ENCODE measurements at places on chromosomes 6 and 20. TPM values are rescaled to one million over a fixed set of nuclear protein-coding genes. Genes with fewer than 3 reads are reported as not detected.

DNA sequence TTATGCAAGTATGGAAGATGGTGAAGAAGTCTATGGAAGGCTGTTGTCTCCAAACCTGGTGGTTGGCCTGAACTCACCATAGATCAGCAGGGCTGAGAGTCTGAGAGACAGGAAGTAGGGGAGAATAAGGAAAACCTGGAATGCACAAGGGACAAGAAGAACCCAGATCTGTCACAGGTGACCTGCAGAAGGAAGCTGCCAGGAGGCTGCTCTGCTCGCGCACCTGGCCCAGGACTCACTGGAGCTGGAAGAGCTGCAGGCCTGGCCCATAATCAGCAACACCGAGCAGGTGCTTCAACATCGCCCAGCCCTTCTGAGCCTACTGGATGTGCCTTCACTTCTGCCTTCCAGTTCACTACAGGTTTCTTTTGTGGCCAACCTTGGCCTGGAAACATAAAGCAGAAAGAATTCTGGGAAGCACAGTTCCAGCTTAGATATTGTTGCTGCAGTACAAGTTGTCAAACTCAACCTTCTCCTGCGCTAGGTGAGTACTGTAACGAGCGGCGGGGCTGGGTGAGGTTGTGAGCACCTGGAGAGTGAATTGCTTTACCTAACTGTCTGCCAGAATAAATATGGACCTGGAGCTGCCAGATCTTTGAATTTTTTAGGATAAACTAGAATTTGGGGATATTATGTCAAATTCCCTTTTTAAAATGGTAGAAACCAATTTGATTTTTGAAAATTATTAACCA lies 82.4 kb downstream of the CDH26 start:
- no peak for DNase-seq

DNA sequence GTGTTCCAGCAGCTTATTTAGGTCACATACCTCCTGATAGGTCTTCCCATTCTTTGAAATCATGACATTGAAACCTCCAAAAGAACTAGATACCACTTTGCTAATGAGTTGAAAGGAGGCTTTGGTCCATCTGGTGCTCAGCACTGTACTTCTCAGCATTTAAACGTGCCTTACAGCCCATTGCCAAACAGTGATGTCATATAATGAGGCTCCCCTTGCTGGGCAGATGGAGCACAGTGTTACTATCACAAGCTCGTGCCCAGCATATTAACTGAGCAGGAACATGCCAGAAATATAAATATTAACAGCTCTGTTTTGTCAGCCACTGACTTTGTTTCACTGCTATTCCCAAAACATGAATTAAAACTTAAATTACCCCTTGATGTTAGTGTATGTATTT lies 25.5 kb upstream of the MAPK13 start:
- no peak for DNase-seq

The OPRM1 gene
- not detected for total RNA-seq

GRCh38 chr20:10093087-10093591 lies 58.4 kb downstream of the ANKEF1 start:
- no peak for DNase-seq

The SNAP25 gene
- total RNA-seq, result not detected

DNA sequence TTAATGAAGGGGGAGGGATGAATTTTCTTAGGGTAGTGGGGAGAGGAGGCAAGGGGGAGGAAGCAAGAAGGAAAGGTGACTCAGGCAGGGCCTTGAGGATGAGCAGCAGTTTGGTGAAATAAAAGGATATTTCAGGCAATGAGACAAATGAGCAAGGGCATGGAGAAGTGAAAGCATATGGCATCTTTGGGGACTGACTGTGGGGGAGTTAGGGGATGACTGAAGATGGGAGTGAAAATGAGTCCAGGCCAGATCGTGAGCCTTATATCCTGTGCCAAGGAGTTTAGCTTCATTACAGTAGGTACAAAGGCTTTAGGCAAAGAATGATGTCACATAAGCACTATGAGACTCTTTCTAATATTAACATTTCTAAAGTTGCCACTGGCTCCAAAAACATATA lies 51.9 kb downstream of the ILRUN start:
- no peak for DNase-seq

DNA sequence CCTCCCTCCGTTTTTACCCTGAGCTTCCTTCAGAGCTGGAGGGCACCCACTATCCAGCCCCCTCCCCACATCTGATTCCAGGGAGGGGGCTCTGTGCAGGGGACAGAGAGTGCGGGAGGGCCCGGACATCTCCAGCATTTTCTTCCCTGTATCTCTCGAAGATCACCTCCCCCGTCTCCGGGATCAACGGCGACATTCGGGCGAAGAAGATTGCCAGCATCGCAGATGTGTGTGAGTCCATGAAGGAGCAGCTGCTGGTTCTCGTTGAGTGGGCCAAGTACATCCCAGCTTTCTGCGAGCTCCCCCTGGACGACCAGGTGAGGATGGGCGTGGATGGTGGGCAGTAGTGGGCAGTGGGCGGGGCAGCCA lies 58.8 kb downstream of the HNF4A start:
- no peak for DNase-seq

- peak; percentile 71 for DNase-seq
Observed at GRCh38 chr6:118565311-118565960, 17.3 kb downstream of the PLN start.

GRCh38 chr20:47991875-47992488 lies 206.7 kb upstream of the SULF2 start:
- no peak for DNase-seq

The CD24 gene
- not detected for total RNA-seq

The UST gene
- 7.0 TPM for total RNA-seq

- DNase-seq, result no peak
Observed at GRCh38 chr6:170129691-170130171, 161.1 kb downstream of the DLL1 start.

DNA sequence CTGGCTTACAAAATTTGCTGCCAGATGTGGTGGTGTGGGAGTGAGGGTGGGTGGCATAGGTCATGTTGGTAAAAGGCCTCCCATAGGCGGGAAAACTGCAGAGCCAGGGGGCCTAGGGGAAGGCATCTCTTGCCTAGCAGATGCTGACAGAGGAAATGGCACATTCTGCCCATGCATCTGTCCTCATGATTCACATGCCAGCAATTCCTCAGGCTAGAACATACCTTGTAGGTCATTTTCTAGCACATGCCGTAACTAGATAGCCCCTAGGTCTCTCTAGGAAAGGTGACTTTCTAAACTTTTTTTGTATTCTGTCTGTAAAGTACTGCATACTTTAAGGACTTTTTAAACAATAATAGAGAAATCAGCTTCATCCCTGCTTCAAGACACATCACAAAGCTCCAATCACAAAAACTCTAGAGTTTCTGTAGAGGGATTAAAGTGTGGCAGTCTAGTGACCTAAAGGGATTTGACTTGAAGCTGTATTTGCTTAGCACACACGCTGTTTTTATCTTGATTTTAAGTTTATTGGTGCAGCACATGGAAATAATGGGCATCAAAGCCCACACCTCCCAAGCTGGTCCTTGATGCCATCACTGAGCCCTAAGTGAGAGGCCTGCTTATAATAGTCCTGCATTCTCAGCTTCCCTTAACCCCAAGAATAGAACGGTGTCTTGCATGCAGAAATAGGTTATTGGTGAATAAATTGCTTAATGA lies 55.2 kb downstream of the ANKEF1 start:
- no peak for DNase-seq

DNA sequence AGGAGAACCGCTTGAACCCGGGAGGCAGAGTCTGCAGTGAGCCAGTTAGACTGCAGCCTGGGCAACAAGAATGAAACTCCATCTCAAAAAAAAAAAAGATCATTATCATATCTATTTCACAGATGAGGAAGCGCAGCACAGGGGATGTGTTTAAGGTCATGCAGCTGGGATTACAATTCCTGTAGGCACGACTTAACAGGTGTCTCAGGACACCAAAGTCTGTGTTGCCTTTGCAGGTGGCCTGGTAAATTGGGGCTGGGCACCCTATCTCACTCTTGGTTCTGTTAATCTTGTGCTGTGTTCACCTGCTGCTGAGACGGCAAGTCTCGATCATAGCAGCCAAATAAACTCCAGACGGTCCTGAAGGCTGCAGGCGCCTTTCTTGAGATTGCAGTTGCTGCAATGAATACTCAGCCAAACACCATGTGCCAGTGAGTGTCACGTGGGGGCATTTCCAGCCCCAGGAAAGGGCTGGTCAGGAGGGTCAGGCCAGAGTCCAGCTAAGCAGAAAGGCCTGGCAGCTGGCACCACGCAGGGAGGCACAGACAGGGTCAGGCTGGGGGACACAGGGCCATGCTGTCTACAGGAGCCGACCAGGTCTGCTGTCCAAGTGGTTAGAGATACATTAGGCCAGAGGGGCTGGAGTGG lies 55.8 kb downstream of the FGD2 start:
- no peak for DNase-seq

- no peak for DNase-seq
Observed at GRCh38 chr6:42841844-42842584, 37.4 kb upstream of the RPL7L1 start.

The SOBP gene
- not detected for total RNA-seq

GRCh38 chr6:55034752-55035151 lies 139.6 kb upstream of the HCRTR2 start:
- DNase-seq, result no peak

The SLC17A9 gene
- total RNA-seq, result 2.4 TPM

Measured in CD4-positive, alpha-beta memory T cell (primary cell).